Astrocyte of the cerebellum (primary cell): ENCODE measurements at places on chromosomes 7 and 10.

DNA sequence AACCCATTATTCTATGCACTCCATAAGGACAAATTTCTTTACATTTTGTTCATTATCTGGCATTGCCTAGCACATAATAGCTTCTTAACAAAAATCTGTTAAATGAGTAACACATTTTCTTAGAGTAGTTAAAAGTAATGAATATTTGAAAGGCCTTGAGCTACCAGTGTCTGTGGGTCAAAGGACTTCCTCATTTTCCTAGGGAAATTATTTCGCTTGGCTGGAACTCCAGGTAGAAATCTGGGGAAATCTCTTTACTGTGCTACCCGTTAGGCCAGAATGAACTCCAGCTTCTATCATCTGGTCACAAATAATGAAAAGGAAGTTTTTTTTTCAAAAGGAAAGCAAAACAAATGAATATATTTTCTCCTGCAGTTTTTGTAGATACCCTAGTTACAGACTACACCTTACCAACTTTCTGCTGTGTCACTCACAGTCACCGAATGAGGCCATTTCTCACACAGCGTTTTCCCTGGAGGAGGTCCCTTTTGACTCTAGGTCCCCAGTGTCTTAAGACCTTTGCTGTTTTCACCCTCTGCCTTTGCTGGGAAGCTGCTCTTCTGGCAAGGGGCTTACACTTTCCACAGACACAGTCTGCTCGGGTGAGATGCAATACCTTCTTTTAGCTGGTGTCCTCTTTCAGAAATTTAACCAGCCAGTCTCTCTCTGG is 1.6 kb downstream of the SAMD9L start:
- no peak for DNase-seq

GRCh38 chr7:102132209-102132752 is 154.4 kb upstream of the SH2B2 start:
- no peak for DNase-seq

GRCh38 chr10:1100691-1101368 is 44.6 kb downstream of the WDR37 start:
- DNase-seq, result no peak

DNA sequence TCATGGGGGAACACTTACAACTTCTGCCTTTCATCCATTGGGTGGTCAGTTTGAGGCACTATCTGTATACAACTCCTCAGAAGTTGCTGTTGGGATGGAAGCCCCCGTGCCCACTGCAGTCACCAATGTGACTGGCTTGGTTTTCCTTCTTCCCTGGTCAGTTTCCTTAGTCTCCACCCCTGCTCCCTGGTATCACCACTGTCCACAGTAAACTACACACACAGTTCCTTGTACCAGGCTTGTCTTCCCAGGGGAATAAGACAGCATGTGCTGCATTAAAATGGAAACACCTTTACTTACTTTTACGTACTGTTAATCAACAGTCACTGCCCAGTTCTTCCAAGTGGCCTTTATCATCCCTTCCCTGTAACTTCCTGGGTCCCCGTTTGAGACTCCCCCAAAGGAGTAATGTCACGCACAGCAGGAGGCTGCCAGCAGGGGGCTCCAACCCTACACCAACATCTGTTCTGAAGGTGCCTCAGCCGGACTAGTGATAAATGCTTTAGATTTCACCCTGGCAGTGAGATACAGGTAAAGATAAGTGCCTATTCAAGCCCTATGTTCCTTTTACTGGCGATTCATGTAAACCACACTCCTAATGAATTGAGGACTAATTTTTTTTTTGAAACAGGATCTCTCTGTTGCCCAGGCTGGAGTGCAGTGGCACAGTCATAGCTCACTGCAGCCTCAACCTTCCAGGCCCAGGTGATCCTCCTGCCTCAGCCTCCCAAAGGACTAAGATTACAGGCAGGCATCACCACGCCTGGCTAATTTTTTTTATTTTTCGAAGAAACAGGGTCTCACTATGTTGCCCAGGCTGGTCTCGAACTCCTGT is 45.3 kb upstream of the PIK3AP1 start:
- peak; percentile 16 for DNase-seq

- DNase-seq, result no peak
These were observed 80.4 kb downstream of the UBE3C start for GRCh38 chr7:157219154-157219553.

DNA sequence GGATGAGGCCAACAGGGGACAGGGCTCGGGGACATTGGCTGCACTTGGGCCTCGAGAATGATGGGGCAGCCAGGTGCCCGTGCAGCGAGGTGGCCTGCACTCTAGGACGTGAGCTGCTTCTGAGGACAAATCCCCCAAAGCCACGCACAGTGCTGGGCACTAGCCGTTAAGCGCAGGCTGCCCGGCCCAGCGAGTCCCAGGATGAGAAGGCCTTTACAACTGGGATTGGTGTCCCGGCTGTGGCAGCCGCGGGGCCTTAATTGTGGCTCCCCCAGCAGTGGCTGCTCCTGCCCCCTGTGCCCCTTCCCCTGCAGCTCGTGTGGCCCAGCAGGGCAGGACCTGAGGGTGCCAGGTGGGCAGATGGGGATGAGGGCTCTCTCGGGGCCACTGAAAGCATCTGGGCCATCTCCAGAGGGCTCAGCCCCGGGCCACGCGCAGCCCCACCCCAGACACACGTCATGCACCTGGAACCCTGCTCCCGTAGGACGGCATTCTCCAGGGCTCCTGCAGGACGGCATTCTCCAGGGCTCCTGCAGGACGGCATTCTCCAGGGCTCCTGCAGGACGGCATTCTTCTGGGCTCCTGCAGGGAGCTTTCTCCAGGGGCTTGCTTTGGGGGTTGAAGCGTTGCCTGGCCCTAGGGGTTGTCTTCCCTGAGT is 6.6 kb downstream of the PWWP2B start:
- DNase-seq, result no peak

GRCh38 chr10:69410487-69410886 is 6.2 kb downstream of the TACR2 start:
- no peak for DNase-seq
